NCI-H2081 treated with DMSO at 0.1 percent for 48 hours (cell line): ENCODE measurements at places on chromosomes 16 and 17.

DNA sequence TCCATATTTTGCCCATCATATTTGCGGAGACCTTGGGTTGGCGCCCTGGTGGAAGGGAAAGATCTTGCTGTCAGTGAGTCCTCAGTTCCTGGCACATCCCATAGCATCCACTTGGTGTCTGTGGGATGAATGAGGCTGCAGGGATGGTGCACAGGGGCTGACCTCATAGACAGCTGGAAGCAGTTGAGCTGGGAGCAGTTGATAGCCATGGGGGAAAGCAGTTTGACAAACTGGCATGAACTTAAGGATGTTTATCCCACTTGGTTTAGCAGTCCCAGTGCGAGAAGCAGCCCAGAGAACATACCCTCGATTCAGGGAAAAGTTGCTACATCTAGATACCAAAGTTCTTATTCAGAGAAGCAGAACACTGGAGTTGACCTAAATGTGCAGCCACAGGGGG, 80.7 kb downstream of the SNX29 start:
- no peak for DNase-seq

GRCh38 chr16:85570213-85570734, 42.8 kb upstream of the GSE1 start:
- DNase-seq: no peak

DNA sequence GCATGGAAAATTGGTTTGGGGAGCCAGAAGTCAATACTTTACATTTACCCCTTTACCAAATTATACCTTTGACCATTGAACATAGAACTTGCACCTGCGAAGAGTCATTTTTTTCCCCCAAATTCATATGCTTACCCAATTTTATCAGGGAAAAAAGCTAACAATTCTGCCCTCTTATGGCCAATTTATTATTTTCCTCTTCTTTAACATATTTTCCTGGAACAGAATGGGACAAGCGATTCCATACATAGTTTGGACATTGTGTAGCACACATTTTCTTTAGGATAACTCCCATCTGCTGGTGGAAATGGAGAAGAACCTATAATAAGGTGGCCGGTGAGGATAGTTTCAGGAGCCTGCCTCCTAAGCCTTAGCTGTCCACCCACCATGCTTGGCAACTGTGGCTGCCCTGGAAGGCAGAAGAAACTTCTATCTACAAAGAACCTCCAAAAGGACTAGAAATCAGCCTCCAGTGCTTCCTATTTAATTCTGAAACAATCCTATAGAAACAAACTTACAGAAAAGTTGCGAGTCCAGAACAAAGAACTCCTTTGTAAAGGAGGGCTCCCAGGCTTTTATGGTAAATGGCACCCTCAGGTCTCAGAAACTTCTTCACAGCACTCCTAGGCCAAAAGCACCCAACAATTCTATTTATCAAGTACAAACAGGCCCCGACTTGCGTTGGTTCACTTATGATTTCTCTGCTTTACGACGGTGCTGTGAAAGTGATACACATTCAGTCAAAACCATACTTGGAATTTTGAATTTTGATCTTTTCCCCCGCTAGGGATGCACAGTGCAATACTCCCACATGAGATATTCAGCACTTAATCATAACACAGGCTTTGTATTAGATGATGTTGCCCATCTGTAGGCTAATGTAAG, 64.1 kb upstream of the CACNG4 start:
- no peak for DNase-seq

DNA sequence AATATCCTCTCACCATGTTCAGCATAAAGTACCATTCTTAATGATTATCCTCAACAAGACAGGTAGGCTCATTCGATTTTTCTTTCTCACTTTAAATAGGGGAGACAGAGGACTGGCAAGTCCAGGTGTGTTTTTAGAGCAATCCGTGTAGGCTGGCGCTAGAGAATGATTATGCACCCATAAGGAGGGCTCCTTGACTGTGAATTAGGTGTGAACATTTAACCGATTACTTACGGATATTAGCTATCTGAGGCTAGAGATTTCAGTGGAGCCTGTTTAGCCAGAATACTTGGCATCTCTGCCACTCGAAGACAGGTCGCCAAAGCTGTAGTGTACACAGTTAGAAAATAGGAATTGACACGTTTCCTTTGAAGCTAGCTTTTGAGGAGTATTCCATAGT, 1.9 kb downstream of the SEC14L1 start:
- DNase-seq: no peak

DNA sequence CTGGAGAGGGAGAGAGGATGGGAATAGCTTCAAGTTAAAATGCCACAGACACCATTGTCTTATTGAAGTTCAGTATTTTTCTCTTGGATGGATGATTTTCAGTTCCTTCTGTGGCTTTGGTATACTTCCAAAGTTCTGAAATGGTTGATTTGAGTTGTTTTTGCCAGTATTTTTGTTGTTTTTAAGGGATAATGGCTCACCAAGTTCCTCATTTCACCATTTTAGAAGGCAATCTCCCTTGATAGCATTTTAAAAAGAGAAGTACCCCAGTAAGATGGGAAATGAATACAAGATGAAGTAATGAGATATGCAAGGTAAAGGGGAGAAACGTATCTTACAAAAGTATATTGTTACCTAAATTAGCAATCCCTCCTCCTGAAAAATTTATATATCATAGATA, 18.5 kb upstream of the SPDYE4 start:
- no peak for DNase-seq

DNA sequence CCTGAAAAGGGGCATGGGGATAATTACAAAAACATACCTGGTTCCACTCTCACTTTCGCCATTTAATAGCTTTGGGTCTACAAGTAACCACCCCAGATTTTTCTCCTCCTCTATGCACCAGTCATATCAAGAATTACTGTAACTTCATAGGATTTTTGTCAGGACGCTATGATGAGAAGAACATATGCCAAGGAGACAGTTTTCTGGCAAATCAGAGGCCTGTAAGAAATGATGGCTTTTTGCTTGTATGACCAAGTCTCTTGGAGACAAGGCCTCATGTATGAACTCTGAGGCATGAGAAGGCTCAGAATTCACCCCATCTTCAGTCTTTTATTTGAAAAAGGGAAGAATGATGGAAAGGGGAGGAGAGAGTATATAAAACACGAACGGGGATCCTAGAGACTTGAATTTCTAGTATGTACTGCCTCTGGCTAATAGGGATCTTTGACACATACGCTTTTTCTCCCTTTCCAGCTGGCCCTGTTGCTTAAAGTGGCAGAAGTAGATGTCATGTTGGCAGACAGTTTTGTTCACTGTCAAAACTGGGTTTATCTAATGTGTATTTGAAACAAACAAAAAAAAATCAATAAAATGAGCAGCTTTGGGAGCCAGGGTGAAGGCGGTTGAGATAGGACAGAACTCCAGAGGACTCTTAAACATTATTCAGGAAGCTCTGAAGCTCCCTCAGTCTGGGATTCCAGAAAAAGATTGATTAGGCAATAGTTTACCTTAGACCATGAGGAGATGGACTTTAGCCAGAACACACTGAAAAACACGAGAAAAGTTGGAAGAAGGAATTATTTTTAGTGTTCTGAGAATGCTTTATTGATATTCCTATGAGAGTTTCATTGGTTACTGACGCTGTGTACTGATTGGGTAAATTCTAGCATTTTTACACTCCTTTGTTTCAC, 656.6 kb downstream of the WWOX start:
- no peak for DNase-seq

DNA sequence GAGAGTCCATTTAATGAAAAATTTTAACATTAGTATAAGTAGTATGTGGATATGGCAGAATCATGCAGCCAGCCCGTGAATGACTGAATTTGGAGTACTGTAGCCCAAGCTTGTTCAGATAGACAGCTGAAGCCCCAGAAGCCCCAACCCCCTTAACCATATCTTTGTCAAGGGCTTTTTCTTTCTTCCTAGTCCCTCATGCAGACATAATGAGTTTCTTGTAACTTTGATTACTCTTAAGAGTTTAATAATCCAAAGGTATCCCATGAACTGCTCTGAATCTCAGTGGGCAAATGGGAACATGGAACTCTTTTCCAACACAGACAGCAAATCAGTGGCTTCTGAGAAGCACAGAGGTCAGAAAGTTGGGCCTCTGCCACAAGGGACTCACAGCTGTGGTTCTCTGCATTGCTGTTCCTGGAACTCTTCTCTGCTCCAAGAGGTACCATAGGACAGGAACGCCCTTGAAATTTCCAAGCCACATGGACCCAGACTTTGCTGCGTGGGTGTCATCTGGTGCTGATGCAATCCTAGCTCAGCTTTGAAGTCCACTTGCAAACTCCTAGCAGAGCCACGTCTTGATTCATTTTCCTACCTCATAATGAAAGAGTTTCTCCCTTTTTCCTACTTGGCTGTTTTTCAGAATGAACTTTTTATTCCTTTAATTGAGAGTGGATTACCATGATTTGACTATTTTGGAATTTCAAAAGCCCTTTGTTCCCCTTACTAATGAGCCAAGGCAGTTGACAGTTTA, 18.1 kb downstream of the LYRM1 start:
- no peak for DNase-seq

- DNase-seq: no peak
These were observed 34.9 kb upstream of the NLRP1 start for GRCh38 chr17:5619088-5619740.

GRCh38 chr17:16428098-16428882, 12.9 kb downstream of the TRPV2 start:
- DNase-seq: no peak

DNA sequence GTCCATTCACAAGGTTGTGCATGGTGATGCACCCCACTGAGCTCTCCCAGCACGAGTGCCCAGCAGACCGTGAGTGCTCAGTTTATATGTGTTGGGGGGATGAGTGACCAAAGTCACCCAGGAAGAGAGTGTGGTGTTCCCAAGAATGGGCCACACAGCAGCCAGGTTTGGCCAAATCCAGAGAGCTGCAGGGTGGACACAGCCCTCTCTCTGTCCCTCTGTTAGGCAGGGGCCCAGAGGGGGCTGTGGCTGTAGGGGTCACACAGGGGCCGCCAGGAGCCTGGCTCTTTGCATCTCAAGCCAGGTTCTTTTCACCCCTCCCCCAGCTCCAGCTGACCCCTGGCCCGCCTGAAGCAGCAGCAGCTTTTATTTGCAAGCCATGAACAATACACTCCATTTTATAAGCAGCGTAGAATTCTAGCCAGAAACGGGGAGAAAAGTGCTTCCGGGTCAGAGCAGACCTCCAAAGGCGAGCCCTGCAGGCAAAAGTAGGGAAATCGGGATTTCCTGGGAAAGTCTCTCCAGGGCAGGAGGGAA, 13.3 kb downstream of the COTL1 start:
- no peak for DNase-seq

DNA sequence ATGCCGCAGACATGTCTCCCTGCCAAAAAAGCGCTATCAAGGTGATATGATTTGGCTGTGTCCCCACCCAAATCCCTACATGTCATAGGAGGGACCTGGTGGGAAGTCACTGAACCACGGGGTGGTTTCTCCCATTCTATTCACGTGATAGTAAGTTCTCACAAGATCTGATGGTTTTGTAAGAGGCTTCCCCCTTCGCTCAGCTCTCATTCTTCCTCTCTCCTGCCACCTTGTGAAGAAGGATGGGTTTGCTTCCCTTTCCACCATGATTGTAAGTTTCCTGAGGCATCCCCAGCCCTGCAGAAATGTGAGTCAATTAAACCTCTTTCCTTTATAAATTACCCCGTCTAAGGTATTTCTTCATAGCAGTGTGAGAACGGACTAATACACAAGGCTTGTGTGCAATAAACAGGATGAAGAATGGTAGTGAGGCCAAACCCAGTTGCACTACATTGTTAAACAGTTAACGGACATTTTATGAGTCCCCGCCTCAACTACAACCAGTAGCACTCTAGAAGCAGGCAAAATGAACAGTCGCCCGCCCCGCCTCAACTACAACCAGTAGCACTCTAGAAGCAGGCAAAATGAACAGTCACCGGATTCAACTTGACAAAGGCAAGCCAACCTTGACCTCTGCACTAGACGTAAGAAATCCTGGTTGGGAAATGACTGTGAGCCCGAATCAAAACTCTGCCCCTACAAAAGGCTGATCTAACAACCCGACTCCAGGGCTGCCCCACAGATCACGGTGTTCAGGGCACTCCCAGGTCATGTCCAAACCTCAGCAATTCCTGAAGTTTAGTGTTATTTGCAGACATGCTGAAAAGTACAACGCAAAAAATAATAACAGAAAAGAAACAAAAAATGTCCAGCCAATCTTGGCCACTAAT, 26.3 kb downstream of the VPS53 start:
- no peak for DNase-seq

DNA sequence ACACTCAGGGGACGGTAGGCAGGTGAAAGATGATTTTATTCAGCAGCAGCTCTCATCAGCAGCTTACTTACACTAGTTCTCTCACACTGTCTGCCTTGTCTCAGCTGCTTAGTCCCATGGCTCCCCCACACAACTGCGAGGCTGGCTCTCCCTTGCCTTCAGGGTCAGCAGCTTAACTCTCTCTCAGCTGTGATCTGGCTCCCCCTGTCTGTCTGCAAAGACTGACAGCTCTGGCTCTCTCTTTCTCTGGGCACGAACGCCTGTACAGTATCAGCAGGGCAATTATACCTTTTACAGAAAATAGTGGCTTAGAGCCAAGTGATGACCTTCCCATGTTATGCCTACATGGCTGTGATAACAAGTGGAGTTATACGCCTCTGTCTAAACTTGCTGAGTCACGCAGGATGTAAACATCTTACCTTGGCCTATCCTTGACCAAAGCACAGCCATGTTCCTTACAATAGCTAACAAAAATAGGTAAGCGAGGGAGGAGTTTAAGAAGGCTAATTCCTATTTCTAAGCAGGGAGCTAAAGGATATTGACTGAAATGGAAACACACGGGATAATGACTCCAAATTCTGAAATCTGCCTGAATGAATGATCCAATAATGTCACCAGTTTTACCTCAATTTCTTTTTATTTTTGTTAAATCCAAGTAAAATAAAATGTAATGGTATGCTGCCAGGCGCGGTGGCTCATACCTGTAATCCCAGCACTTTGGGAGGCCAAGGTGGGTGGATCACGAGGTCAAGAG, 1.1 kb upstream of the NDUFAB1 start:
- DNase-seq: no peak

- no peak for DNase-seq
These were observed 398.5 kb downstream of the HAPSTR1 start for GRCh38 chr16:9489835-9490467.
